K562 (cell line): ENCODE measurements at places on chromosomes 1 and 21.

DNA sequence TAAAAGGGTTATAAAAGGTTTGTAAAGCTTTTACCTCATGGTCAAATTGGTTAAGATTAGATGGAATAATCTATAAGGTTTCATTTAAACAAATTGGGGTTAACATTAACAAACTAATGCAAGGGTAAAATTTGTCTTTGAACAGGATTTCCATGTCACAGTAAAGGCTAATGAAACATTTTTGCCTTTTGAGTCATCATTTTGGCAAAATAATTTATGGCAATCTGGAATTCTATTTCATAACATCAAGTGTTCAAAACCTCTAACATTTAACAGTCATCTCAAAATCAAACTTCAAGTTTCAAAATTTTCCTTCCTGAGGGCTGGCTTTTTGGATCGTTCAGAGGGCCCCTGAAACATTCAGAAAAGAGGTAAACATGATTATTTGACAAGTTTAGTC, 6.6 kb upstream of the CD46 start:
- DNase-seq: no peak

DNA sequence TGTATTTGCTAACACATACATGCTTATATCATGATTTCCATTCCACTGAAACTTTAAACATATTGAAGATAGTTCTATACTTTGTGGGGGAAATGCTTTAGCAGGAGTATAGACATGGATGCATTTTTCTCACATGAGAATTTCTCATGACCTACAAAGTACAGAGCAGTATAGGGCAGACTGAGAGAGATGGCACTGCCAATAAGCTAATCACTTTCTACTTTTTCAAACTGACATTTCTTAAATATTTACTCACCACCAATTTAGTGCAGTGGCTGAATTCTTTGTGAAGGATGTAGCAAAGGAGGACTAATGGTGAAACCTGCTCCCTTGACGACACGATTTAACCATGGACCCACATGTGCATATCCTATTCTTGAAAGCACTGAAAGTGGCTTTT, 923.5 kb downstream of the ADGRL2 start:
- DNase-seq: no peak

- peak; percentile 64 for DNase-seq
Measured at GRCh38 chr1:47507881-47508701, 70.2 kb downstream of the FOXD2 start.

DNA sequence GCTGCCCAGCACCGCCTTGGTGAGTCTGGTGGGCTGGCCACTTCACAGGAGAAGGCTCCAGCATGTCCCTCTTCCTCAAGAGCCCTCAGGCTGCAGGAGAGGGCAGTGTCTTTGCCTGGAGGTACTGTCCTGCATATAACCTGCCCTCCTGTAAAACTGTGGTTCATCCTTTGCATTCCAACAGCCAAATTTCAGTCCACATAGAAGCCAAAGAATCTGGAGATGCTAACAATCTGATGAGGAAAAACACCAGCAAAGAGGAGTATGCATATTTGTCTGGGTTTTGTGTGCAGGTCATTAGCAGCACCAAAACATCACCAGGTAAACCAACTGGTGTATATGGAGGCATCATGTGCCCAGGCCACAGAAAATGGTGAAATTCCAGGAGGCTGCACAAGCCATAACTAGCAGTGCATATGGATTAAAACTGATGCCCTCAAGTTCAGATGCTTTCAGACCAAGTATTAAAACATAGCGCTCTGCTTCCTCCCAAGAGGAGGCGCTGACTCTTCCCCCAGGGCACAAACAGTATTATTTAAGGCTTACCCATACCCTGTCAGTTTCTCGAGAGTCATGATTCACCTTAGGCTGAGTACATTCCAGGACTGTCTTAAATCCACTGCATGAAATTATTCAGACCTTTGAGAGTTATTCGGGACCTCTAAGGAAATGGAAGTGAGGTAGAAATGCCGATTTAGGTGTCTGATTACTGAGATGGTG, 150.5 kb upstream of the COA6 start:
- no peak for DNase-seq

DNA sequence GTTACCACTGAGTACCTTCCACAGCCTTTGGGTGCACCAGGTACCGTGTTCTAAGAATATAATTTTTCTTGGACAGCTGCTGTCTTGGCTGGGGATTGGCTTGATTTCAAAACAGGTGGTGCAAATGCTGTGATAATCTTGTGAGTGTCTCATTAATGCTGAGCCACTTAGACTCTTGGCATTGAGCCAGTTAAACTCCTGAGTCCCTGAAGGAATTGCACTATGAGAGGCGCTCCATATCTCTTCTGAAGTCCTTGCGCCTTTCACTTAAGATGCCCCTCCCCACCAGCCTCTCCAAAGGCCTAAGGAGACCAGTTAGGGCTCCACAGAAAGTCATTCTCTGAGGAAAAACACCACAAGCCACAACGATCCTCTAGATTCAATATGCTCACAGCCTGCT, 51.0 kb downstream of the BACH1 start:
- DNase-seq: no peak

DNA sequence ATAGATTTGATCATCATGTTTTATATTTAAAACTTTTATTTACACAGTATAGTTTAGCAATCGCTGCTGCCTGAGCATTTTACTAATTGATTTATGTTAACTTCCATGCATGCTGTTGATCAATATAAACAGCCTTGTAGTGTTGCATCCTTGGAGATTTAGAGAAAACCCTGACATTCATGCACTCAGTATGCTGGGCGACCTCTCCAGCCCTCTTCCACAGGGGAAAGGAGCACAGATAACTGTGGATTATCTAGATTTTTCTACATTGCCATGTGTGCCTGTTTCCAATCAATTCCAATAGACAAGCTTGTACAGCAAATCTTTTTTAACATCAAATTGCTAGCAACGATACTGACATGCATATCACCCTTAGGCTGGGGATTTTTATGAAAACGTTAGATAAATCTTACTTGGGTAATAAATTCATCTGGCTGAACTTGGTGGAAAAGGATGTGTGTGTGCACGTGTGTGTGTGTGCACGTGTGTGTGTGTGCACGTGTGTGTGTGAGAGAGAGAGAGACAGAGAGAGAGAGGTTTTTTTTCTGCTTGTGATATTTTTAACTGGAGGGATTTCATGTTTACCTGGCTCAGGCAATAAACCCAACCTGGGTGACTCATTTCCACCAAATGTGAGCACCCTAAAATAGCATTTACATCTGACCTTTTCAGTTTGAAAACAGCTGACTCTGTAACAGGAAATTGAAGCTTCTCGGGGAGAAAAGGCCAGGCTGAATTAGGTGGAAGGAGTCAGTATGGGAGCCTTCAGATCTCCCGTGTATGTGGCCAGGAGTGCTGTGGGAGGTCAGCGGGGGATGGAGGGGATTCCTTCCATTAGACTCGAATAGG, 339.8 kb downstream of the PRDM2 start:
- DNase-seq: no peak

DNA sequence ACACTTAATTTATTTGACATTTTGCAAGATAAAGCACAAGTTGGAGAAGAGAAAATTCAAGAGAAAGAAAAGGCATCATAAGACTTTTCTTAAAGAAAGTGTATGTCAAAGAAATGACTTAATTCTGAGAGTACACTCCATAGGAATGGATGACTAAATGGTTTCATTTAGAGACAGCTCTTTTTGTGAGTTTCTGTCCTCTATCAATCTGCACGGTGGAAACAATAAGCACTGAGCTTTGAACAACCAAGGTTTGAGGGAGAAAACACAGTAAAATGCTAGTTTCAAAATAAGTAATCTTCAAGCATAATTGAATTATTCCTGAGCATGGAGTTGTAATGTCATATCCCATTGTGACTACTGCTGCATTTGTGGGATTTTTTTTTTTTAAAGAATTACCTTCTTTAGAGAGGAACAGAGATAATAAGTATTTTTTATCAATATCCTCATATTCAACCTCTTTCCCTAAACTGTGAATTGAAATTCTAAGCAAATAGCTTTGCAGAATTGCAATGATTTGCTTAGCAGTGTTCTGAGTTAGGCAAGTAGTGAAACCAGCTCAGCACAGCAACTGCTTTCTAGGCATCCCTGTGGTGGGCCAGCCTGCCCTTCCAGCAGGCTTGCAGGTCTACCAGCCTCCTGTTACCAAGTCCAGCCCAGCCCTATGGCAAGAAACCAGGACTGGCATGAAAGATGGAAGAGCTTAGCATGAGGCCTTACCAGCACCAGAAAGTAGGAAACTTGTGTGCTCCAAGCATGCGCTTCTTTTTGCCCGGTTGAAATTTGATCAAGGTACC, 38.2 kb downstream of the KCNJ6 start:
- no peak for DNase-seq

DNA sequence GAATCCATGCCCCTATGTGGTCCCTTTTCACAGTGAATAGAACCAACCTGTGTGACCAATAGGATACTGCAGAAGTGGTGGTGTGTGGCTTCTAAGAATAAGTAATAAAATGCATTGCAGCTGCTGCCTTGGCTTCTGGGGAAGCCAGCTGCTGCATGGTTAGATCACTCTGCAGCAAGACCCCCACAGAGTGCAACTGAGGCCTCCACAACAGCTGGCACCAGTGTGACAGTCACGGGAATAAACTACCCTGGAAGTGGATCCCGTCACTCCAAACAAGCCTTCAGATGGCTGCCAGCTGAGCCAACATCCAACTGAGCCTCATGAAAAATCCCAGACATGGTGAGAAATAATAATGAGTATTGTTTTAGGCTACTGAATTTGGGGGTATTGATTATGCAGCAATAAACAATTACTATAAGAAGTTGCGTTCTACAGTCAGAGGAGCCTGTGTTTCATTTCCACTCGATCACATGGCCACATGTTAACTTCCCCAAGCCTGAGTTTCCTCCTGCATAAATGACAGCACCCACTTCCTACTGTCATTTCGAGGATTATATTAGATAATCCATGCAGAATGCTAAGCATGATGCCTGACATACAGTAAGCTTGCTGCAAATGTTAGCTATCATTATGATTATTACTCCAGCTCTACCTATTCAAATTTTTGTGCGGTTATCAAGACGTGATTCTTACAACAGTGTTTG, 20.8 kb upstream of the COG2 start:
- DNase-seq: no peak

DNA sequence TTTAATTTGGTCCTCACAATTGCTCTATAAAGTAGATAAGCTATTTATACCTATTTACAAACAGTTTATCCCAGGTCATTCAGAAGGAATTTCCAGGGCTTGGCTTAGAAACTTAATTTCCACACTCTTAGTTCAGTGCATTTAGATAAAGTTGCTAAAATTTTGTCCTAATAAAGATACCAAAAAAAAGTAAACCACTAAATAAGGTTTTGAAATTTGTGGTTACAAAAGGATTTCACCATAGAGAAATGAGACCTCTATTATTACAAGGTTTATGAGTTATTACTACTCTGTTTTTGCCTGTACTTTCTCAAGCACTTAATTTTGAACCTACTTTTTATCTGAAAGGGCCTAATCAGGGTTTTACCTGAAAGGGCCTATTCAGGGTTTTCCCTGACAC, 22.4 kb downstream of the PTPN22 start:
- no peak for DNase-seq

GRCh38 chr1:21618561-21619374, 50.4 kb downstream of the RAP1GAP start:
- DNase-seq: peak; percentile 83

- no peak for DNase-seq
Measured at GRCh38 chr1:199170711-199171110, 531.9 kb downstream of the PTPRC start.

GRCh38 chr1:212432661-212433576, at the start of gene NENF:
NENF (plus strand) TSS chr1:212432920; CDS start chr1:212432944, 24 bp downstream.
- peak; percentile 94 for DNase-seq

DNA sequence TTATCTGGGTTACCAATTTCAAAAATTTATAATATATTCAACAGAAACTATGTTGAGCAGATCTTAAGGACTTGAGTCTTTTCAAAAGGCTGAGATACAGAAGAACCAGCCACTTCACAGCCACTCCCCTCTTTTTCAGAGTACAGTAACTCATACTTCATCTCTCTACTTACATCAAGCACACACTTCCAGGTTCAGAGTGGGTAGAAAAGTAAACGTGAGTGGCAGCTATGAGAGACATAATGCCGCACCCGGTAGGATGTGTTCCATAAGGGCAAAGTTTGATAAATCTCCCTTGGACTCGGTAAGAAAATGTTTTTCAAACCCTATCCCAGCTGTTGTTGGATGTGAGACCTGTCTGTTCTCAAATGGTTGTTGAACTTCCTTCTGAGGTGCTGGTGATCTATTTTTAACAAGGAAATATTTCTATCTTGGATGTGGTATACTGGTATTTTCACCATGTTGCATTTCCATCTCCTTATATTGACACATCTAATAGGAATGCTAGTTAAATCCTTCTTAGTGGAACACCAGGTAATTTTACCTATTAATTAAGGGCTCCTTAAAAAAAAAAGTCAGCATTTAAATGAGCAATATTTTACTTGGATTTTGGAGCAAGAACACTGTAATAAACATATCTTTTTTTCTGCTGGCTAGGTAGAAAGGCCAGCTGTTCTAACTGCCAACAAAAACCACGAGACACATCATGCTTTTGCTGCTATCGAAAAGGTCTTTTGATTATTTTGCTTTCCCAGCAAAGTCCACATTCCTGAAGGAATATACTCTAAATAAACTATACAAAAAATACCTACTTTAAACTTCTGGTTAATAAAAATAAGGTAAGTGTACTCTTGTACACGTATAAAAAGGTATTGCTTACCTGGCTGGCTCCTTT, 28.2 kb downstream of the CNN3 start:
- no peak for DNase-seq
